ENCODE measurements at places on chromosomes 13 and 19.

DNA sequence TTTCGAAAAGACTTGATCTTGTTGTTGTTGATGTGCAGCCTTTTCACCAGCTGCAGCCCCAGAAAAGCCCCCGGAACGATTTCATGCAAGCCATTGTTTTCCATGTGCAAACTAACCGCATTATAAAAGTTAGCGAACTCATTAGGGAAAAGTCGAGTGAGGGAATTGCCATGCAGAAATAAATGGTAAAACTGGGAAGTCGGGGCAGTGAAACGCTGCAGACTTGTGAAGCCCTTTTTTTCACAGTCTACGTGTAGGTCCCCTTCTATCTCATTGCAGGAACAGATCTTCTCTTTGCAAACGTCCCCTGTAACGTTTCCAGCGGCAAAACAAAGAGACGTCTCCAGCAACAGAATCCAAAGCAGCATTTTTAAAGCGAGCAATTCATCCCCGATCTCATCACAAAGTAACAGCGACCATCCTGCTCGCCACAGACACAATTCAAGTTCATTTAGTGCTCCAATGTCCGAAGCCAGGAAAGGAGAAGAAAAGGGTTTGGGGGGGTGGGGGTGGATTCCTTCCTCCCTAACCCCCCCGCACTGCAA, 1.1 kb downstream of the SLITRK1 start:
- DNase-seq = no peak

DNA sequence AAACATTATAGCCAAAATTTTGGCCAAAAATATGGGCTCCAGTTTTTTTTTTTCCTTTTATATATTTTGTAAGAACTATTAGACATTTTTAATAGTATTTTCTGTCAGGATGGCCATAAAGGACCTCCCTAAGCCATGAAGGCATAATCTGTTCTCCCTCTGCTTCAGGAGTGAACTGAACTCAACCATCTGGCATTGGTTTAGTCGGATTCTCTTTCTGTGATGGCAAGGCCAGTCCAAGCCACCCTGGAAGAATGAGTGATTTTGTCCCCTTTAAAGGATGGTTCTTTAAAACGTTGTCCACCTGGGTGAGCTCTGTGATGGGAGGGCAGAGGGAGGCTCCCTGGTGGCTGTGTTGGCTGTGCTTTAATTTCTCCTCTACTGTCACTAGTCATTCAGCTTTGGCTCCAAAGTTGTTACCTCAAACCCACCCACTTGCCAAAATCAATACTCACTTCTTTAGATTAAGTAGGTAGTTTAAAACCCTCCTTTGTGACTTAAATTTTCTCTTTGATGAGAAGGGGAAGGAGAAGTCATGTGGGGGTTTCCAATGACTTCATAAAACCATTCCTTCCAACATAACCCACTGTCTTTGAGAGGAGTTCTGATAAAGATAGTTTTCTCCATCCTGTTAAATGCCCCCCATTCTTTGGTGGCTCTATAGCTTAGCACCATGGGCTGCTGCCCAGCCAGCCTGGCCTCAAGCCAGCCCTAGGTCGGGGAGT, 4.4 kb downstream of the TNFRSF19 start:
- no peak for DNase-seq

- peak; percentile 41 for DNase-seq
Observed at GRCh38 chr19:3801412-3802096, 15.4 kb upstream of the MATK start.

- DNase-seq = no peak
Observed at GRCh38 chr13:68850160-68850559, 1257.5 kb upstream of the ATXN8OS start.

- DNase-seq = no peak
Observed at GRCh38 chr13:84917252-84917878, 881.9 kb downstream of the SLITRK6 start.

- DNase-seq = no peak
Observed at GRCh38 chr19:13031917-13032623, 36.8 kb downstream of the NFIX start.

DNA sequence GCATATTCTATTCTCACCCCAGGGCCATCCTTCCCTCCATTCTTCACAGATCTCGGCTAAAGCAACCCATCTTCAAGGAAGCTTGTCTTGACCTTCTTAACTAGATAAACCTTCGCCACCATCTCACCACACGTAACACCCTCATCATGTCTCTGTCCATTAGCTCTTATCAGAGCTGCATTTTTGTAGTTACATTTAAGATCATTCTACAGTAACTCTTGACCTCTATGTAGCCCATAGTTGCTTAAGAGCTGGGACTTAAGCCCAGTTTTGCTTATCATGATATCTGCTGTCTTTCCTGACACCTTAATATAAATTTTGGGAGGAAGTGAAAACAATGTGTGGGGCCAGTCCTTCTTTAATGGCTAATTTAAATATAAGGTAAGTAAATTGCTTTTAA, 345.1 kb downstream of the MTUS2 start:
- DNase-seq = no peak

DNA sequence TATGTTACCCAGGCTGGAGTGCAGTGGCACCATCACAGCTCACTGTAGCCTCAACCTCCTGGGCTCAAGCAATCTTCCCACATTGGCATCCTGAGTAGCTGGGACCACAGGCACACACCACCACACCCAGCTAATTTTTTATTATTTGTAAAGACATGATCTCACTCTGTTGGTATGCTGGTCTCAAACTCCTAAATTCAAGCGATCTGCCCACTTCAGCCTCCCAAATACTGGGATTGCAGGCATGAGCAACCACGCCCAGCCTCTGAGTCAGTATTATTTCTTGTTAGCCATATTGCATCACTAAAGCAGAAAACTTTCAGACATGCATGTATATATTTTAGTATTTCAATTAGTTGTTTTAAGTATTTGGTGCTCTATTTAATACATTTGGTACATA, 376.4 kb downstream of the GPC6 start:
- DNase-seq = no peak

- no peak for DNase-seq
Observed at GRCh38 chr13:35947315-35947714, 183.9 kb downstream of the DCLK1 start.

DNA sequence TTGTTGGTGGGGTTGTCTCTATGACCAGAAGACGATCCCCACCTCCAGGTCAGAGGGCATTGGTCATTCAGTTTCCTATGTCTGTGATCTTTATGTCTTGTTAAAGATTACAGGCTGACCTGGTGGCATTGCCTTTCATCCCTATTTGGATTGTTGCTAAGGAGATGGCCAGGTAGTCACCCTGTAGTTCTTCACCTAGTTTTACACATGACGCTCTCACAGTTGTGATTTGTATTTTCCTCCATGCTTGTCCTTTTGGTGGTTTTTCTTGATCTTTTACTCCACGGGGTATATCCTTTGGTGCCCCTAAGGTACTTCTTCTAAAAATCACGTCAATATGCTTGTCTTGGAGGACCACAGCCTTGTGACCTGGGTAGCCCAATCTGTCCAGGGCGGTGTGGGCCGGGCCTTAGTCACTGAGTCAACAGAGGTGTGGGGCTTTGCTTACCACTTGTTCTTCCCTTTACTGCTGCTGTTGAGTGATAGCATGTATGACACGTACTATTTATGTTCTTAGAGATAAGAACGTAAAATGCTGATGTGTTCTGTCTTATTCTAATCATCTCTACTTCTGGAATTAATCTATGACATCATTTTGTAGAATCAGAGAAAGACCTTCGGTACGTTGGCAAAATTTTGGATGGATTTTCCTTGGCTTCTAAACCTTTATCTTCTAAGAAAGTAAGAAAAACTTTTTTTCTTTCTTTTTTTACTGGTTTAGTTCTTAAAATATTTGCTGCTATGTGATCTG, 20.1 kb downstream of the GPATCH1 start:
- DNase-seq = no peak

DNA sequence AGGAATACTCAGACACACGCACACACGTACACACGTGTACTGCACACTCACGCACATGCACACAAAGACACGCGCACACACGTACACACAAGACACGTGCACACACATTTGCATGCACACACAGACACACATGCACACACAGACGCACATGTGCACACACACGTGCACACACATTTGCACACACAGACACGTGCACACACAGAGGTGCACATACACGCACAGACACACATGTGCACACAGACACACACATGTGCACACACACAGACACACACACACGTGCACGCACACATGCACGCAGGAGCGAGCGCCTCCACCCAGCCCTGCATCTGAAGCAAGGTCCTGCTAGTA, 81.1 kb downstream of the GADD45B start:
- no peak for DNase-seq

Data from activated T-helper 9 cell treated with anti-CD3 and anti-CD28 coated beads, Interleukin-2, amount 50 U/mL, for 16 hours (primary cell).